ENCODE measurements at places on chromosomes 5 and 9. TPM values are rescaled to one million over a fixed set of nuclear protein-coding genes. Genes with fewer than 3 reads are reported as not detected.

DNA sequence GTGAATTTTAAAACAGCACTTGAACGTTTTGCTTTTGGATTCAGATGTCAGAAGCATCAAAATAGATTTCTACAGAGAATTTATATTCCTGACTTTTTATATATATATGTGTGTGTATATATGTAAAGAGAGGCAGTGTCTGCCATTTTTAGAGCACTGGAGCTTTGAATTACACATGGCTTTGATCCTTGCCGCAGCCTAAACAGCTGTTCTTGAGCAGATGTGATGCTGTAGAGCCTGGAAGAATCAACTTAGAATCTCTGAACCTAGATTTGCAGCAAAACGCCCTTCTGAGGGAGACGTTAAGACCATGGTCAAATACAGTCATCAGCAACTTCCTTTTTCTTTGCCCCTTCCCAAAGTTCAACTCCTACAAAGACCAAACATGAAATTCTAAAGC, 21.7 kb upstream of the C5orf47 start:
- DNase-seq, result no peak

GRCh38 chr5:177591690-177592009, 353 bp upstream of the TMED9 start:
- DNase-seq, result no peak

Gene KCNMB1
- total RNA-seq, result not detected

Gene SPATA24
- total RNA-seq, result 13.3 TPM

Gene PCDHGC5
- 0.19 TPM for total RNA-seq

GRCh38 chr5:108727651-108728565, 19.8 kb upstream of the FER start:
- DNase-seq, result peak; percentile 87

Gene PDCD1LG2
- total RNA-seq, result not detected

DNA sequence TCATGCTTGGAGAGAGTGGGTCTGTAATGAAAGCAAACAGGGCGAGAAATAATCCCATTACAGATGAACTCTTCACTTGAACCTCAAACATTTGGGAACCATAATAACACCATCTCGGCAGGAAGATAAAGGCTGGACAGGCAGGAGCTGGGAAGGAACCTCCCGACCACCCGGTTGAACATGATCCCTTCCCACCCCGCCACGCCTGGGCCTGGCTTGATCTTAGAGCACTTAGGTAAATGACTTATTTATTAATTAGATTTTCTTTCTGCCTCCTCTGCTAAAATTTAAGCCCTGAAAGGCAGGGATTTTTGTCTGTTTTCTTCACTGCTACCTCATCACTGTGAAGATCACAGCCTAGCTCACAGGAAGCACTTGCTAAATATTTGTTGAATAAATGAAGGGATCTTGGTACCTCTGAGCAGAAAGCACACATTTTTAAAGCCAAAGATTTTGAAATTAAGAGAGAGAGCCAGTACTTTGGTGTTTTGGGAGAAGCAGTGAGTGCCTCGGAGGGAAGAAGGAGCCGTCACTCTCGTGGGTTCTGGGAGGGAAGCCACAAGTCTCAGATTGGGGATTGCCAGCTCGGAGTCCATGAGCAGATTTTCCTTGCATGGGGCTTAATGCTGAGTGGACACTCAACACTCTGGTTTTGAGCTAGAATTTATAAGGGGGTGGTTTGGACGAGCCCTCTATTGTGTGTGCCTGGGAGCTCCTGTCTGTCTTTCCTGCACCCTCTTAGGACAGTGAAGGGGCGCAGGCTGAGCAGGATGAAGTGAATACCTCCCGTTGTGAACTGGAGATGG, 133.3 kb downstream of the MACROH2A1 start:
- DNase-seq, result no peak

- DNase-seq, result no peak
These were observed 16.1 kb upstream of the TTLL11 start for GRCh38 chr9:122109035-122109813.

Gene RNF183
- not detected for total RNA-seq

GRCh38 chr9:18333157-18333556, 140.8 kb upstream of the ADAMTSL1 start:
- DNase-seq, result no peak

Gene ENTPD8
- total RNA-seq, result not detected

DNA sequence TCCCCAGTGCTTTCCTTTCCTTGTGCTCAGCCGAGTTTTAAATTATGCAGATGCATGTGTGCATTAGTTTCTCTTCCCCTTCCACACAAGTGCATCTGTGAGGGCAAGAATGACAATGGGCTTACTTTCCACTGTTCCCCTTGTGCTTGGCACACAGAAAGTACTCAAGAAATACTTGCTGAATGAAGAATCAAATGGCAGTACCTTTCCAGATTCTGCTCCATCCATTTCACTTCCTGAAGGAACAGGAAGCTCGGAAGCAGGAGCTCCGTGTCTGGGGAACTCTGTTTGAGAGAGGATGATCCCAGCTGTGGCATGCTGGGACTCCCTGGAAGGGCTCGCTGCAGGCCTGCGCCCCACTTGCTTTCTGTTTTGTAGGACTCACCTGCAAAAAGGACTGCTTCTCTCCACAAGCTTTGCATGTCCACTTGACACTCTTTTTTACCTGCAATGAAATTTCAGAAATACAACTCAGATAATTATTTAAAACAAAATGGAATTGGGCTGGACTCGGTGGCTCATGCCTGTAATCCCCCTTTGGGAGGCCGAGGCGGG, 5.5 kb downstream of the MRNIP start:
- DNase-seq, result no peak
